Astrocyte (in vitro differentiated cells and primary cell): ENCODE measurements at places on chromosomes 2 and 18. TPM values are rescaled to one million over a fixed set of nuclear protein-coding genes. Genes with fewer than 3 reads are reported as not detected.

Gene FEV
- total RNA-seq = not detected in 2 replicates

Gene ABCB11
- total RNA-seq = 0.02 TPM in 1 of 2 replicates, not detected in the other

Gene ZSWIM2
- not detected in 2 replicates for total RNA-seq

Gene LOXHD1
- not detected in 2 replicates for total RNA-seq

Gene GREB1
- total RNA-seq = 9.3 and 14.5 TPM in 2 replicates

Gene CFLAR
- 34.9 and 47.5 TPM in 2 replicates for total RNA-seq

Gene SMYD1
- not detected in 2 replicates for total RNA-seq

Gene AMMECR1L
- 30.5 and 32.2 TPM in 2 replicates for total RNA-seq

Gene ADD2
- 4.8 TPM in 2 replicates for total RNA-seq

Gene SMC6
- 17.3 and 20.1 TPM in 2 replicates for total RNA-seq

Gene PASK
- 4.2 and 8.0 TPM in 2 replicates for total RNA-seq

Gene RESP18
- total RNA-seq = not detected in 2 replicates

Gene TDRD15
- total RNA-seq = not detected in 2 replicates

Gene TWIST2
- total RNA-seq = 2.5 and 3.2 TPM in 2 replicates

Gene ALK
- 0.16 and 0.46 TPM in 2 replicates for total RNA-seq

Gene COBLL1
- 17.6 and 18.6 TPM in 2 replicates for total RNA-seq

Gene CCDC178
- 0.30 TPM in 1 of 2 replicates, not detected in the other for total RNA-seq

Gene STON1
- total RNA-seq = 7.3 and 9.5 TPM in 2 replicates

Gene CNDP2
- total RNA-seq = 120 and 149 TPM in 2 replicates

Gene B4GALT6
- total RNA-seq = 17.0 and 17.7 TPM in 2 replicates

Gene IL37
- not detected in 2 replicates for total RNA-seq

Gene APOB
- total RNA-seq = 0.05 and 0.07 TPM in 2 replicates

Gene LOXL3
- 17.6 and 33.8 TPM in 2 replicates for total RNA-seq

Gene HADHA
- total RNA-seq = 132 and 139 TPM in 2 replicates

Gene TANC1
- total RNA-seq = 45.0 and 45.2 TPM in 2 replicates

Gene C1GALT1C1L
- total RNA-seq = not detected in 2 replicates

Gene EMILIN2
- total RNA-seq = 29.6 and 33.4 TPM in 2 replicates

Gene MC2R
- not detected in 2 replicates for total RNA-seq

Gene COL4A3
- 0.02 TPM in 1 of 2 replicates, not detected in the other for total RNA-seq

Gene SPATS2L
- total RNA-seq = 192 and 221 TPM in 2 replicates

Gene C1QL2
- 0.20 TPM in 1 of 2 replicates, not detected in the other for total RNA-seq

Gene WDPCP
- 13.6 and 15.1 TPM in 2 replicates for total RNA-seq

Gene NGEF
- total RNA-seq = 0.16 and 0.22 TPM in 2 replicates

Gene IL1R1
- 6.9 and 7.5 TPM in 2 replicates for total RNA-seq

Gene TEX44
- total RNA-seq = not detected in 2 replicates

Gene BCL2
- 1.0 and 1.7 TPM in 2 replicates for total RNA-seq

Gene CDH20
- not detected in 2 replicates for total RNA-seq

Gene FAM117B
- total RNA-seq = 7.2 TPM in 2 replicates

Gene SLC5A7
- 0.05 TPM in 1 of 2 replicates, not detected in the other for total RNA-seq

Gene GREB1L
- 4.3 and 16.2 TPM in 2 replicates for total RNA-seq

Gene NXPH2
- total RNA-seq = 0.38 and 1.0 TPM in 2 replicates

Gene SERPINB4
- not detected in 2 replicates for total RNA-seq

Gene GPC1
- total RNA-seq = 252 and 299 TPM in 2 replicates

Gene ZNF236
- 10.9 and 13.3 TPM in 2 replicates for total RNA-seq

Gene PRKAG3
- not detected in 2 replicates for total RNA-seq

Gene SPC25
- total RNA-seq = 0.60 and 1.6 TPM in 2 replicates

Gene PMAIP1
- total RNA-seq = 91.0 and 98.1 TPM in 2 replicates

Gene CABYR
- 7.0 and 7.8 TPM in 2 replicates for total RNA-seq

Gene CFAP53
- 0.46 and 0.68 TPM in 2 replicates for total RNA-seq

Gene ASB18
- not detected in 2 replicates for total RNA-seq

Gene POMC
- total RNA-seq = not detected in 2 replicates

Gene SOWAHC
- total RNA-seq = 14.1 and 16.5 TPM in 2 replicates

Gene CYS1
- total RNA-seq = 3.7 and 4.8 TPM in 2 replicates

Gene UNC80
- 0.27 and 0.38 TPM in 2 replicates for total RNA-seq

Gene MC5R
- total RNA-seq = 0.26 and 0.57 TPM in 2 replicates
